ENCODE measurements at places on chromosomes 12 and 14.
A peak's percentile ranks its signal among the peaks of the same experiment; 100 is the strongest.

- no peak for DNase-seq
These were observed 629.0 kb downstream of the MED13L start for GRCh38 chr12:115648463-115648862.

DNA sequence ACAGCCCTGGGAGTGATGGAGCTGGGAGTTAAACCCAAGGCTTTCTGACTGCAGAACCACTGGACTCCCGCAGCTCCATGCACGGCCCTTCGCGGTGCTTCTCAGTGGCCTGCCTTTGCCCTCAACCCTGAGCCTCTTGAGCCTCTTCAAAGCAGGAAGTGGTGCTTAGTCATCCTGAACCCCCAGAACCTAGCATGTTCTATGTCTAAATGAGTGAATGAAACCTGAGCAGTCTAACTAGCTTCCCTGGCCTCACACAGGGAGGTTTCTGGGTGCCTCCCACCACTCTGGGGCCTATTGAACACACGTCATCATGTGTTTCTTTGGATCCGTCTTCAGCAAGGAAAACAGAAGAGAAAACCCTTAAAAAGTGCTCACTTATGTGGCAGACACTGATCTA is 117.9 kb upstream of the SFSWAP start:
- DNase-seq: no peak

GRCh38 chr12:50999093-50999492 is 27.1 kb downstream of the SLC11A2 start:
- no peak for DNase-seq

- peak; percentile 19 for DNase-seq
These were observed 736.3 kb downstream of the RPS29 start for GRCh38 chr14:48849741-48850322.

DNA sequence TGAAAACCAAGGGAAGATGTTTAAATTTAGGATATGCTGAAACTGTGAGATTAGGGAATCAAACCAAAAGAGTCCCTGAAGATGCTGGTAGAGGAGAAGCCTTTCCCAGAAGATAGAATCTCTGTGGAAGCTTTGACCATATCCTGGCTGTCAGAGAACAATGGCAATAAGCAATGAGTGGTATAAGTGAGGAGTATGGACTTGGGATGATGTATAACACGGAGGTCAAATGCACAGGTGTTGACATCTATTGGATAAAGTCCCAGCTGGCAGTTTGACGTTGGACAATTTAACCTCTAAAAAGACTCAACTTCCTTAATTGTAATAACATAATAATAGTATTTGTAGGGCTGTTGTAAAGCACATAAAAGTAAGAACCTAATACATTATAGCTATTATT is 30.1 kb upstream of the CLEC14A start:
- no peak for DNase-seq

GRCh38 chr12:29883941-29884554 is 100.3 kb upstream of the TMTC1 start:
- DNase-seq: no peak

DNA sequence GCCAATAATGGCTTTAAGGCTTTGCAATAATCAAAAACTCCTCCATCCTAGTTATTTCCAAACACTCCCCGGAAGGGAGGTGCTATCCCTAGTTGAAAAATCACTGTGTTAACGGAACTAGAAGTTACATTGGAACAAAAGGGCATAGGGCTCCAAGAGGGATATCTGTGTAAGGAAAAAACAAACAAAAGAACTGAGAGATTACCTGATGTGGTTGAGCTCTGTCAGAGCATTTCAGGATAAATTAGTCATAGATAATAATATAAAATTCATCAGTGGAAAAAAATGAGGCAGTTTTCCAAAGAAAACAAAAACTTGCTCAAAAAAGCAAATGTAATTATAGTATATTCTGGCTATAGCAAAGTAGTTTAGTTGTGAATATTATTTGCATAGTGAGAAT is 27.4 kb upstream of the PAPLN start:
- DNase-seq: no peak

- no peak for DNase-seq
These were observed 110.9 kb downstream of the SCAF11 start for GRCh38 chr12:45879363-45879895.

DNA sequence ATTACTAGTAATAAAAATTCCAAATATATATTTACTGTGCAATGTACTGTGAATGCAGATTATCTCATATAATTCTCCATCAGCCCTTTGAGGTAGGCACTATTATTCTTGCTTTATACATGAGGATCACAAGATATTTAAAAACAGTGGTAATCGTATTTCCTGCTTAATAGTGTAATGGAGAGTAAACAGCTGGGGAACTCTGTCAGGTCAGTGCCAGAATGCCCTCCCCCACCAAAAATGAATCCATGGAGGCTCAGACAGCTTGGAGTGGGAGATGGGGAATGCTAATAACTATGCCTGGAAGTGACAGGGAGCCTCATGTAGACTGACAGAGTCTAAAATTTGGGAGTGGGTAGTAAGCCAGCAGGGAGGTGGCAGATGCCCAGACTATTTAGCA is 153.6 kb downstream of the PAH start:
- DNase-seq: no peak

DNA sequence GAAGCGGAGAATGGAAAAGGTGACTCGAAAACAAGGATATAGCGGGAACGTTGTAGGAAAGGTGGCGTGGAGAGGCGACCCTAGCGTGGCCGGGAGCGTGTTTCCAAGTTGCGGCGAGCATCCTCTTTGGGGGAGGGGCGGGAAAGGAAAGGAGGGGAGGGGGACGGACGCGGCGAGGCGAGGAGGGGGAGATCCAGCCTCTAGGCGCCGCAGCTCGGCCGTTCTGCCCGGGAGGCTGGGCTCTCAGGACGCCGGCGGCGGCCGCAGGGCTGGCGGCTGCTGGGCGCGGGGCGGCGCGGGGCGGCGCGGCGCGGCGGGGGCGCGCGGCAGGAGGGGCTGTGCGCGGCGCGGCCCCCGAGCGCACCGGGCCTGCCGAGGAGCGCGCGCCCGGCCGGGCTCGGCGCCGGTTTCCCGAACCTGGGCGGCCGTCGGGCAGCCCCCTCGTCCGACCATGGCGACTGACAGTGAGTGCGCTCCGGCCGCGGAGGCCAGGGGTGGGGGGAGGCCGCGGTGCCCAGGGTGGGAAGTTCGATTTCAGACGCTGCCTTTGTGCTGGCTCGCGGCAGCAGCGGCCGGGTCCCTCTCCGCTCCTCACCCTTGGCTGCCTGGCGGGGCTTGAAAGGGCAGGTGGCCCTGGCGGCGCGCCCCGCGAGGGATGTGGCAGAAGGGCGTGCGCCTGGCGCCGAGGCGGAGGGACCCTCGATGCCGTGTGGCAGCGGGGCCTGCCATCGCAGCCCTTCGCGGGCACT is 50.3 kb downstream of the SNAPC1 start:
- DNase-seq: no peak

GRCh38 chr12:57138526-57139272 is 8.7 kb downstream of the LRP1-AS start:
- DNase-seq: no peak

DNA sequence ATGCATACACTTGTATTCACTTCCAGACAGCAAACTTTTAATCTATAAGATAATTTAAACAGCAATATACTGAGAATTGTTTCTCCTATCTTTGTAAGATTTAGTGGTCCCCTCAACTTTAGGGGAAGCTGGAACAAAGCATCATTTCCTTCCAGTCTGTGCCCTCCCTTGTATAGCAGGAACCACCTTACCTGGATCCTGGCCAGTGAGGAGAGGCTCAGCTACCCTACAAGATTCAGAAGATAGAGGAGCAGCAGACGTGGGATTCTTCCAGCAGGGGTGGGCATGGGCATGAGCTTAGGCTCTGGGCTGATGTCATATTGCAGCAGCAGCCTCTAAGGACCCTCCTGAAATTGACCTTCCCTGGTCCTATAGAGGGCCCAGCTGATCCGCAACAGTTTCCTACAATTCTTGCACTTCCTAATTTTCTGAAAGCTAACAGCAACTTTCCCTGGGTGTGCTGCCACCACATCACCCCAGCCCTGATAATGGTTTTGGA is 21.3 kb downstream of the MOK start:
- DNase-seq: no peak

GRCh38 chr12:111730420-111730819 is 36.3 kb upstream of the ALDH2 start:
- DNase-seq: no peak

DNA sequence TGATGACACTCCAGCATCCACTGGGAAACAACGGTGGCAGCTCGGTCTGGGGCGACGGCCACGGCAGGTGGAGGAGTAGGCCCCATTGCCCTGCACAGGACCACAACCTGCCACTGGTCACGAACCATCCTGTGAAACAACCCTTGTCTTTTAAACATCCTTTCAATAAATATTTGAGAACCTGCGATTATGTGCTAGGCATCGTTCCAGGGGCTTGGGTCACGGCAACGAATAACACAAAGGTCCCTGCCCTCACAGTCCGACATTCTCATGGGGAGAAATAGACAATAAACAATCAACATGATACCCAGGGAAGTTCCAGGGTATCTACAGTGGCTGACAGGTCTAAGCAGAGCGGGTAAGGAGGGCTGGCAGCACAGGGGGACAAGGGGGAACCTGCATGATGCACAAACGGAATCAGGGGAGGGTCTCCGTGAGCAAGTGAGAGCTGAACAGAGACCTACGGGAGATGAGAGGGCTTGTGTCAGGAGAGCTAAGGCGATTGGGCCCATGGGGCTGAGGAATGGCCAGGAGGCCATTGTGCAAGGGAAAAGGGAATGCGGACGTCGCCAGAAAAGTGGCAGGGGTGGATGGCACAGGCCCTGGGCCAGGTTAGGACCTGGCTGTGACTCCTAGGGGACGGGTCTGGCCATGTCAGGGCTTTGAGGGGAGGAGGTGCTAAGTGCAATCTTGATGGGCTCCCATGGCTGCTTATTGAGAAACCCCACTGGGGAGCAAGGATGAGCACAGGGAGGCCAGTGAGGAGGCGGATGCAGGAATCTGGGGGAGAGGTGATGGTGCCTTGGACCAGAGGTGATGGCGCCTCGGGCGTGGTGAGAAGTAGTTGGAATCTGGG is 9.7 kb downstream of the SCARB1 start:
- DNase-seq: no peak

DNA sequence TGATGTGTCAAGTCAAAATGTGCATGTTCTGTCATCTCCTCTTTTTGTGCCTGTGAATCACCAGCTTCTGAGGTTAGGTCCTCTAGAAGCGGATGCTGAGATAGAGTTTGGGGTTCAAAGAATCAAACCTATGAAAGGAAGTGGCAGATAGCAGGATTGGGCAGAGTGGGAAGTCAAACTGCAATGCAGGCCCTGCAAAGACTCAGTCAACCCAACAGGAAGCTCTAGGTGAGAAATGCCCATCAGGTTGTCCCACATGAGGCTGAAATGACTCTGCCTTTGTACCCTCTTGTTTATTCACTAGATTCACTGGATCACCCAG is 4.5 kb upstream of the MIA2 start:
- DNase-seq: no peak

DNA sequence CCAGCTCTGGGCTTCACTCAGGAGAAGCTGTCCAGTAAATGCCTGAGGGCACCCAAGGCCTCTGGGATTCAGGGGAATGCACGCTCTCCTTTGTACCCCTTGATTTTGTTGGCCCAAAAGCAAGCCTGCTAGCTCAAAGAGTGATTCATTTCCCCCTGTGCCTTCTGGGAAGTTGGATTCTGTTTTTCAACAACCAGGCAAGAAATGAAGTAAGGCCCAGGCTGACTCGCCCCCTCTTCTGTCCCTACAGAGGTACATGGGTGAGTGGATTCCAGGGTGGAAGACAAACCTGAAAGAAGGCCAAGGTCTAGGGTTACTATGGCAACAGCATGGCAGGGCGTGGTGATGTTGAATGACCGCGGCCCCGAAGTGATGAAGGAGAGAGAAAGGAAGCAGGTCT is 9.3 kb upstream of the SERPINA5 start:
- DNase-seq: no peak

DNA sequence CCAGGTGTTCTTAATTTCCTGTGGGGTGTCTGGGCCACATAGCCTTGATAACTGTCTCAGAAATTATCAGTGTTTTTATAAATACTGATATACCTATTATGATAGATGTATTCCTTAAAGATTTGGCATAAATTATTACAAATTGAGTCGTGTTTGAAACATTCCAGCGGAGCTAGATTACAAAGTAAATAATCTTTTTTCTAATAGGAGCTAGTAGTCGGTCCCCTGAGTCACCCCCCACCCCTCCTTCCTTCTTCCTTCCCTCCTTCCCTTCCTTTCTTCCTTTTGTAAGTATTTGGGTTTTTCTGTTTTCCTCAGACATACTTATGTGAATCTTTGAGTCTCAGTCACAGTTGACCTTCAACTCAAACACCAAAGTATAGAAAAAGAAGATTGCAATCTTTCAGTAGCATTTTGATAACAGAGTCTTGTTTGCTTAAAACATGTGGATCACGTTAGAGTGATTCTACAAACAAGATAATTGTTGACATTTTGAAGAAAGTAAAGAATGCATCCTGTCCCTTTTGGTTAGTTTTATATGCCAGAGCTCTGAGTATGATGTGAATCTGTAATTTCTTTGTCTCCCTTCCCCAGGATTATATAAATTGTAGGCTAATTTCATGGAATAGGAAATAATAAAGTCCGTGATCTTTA is 264.0 kb downstream of the FUT8 start:
- no peak for DNase-seq

DNA sequence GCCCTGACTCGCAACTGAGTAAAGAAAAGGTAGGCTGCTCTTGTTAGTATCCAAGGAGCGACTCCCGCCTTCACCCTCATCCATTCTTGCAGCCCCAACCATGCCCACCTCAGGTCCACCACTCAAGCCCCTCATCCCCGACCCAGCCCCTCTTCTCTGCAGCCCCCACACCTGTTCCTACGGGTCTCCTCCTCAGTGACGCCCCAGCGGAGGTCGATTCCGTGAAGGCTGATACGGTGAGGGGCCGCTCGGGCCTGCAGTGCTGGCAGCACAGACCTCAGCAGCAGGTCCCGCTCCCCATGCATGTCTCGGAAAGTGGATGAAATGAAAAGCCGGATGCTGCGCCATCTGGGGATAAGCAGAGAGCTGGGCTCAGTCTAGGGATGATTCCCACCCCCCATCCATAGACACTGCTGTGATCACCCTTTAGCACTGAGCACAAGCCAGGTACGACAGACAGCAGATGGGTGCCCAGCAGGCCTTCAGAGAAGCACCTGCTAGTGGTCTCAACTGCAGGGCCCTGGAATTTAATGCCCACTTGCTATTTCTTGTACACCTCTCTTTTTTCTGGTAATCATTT is 26.9 kb downstream of the TEP1 start:
- no peak for DNase-seq

- peak; percentile 34 for DNase-seq
These were observed 129.0 kb downstream of the ASCL4 start for GRCh38 chr12:107903341-107904061.
